ENCODE measurements at places on chromosomes 7 and 10.

GRCh38 chr7:45138433-45139267 is 18.9 kb upstream of the RAMP3 start:
- no peak for DNase-seq

GRCh38 chr10:1631282-1631681 is 106.0 kb downstream of the ADARB2 start:
- DNase-seq = no peak

- DNase-seq = no peak
Observed at GRCh38 chr10:26624006-26624405, 73.5 kb upstream of the PDSS1 start.

GRCh38 chr10:33901166-33901565 is 566.7 kb upstream of the NRP1 start:
- DNase-seq = no peak

DNA sequence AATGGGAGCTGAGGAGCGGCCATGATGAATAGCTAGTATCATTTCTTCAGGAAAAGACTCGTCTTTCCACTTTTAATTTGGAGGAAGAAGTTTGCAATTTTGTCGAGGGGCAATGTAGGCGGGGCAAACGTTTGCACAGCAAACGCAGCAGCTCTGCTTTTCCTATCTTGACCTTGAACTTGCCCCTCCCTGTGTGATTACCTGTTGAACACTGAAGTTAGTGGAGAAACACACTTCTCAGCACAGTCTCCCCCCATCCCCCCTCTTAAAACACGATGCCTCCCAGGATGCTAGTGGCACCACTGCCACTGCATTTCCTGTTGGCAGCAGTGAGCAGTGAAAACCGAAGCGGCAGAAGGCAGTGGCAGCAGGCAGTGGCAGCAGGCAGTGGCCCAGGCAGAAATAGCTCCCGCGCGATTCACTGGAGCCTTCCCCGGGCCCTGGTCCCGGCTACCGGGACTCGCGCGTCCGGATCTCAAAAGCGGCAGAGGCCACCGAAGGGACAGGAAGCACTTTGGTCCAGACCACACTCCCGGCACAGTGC is at the start of gene EPDR1:
Gene EPDR1 (plus strand): TSS at position 336 of the 544 bp plus-strand sequence. CDS start 300 bp downstream, outside the sequence.
- DNase-seq = no peak

DNA sequence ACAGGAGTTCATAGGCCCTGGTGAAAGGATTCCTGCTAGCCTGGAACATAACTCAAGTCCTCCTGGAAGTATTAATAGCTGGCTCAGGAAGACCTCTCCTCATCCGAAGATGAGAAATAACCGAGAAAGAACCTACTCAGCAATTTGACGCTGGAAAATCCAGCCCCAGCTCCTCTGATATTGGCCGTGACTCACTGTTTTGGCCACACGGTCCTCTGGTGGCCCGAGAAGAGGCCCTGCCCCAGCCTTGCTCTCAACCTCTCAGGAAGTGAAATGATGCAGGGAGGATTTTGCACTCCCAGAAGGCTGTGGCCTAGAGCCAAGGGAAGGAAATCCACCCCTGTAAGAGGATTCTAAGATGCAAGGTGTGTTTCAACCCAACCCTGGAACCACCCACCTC is 121.6 kb downstream of the MTPAP start:
- no peak for DNase-seq

DNA sequence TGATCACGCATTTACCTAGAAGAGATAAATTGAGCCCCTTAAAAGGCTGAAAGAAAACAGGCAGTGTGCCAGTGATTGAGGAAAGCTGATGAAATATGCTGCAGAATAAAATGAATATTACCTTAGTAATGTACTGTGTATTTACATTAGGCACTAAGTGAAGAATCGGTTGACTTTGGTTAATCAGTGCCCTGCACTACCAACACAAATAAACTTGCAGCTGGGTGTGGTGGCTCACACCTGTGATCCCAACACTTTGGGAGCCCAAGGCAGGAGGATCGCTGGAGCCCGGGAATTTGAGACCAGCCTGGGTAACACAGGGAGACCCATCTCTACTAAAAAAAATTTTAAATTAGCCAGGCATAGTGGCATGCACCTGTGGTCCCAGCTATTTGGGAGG is 148.3 kb upstream of the TCF7L2 start:
- no peak for DNase-seq

DNA sequence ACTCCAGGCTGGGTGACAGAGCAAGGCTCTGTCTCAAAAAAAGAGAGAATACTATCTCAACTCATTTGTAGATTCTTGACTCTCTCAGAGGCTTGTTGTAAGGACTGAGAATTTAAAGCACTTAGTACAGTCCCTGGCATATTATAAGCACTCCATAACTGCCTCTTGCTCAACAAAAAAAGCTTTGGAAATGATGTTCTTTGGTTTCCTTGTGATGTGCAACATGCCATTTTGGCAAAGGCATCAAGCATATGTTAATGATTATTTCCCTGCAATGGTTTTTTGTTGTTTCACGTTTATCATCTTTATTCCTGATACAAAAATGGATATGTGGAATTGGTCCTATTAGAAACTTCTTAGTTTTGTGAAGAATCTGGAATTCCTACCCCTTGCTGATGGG is 15.7 kb downstream of the NOLC1 start:
- DNase-seq = no peak

Data from RWPE2 (cell line).